ENCODE measurements at places on chromosomes 5 and 9. TPM values are rescaled to one million over a fixed set of nuclear protein-coding genes. Genes with fewer than 3 reads are reported as not detected.

Gene LRRTM2
- not detected for total RNA-seq

Gene ITGA1
- 0.79 TPM for total RNA-seq

Gene BHMT
- not detected for total RNA-seq

Gene SLC34A1
- not detected for total RNA-seq

Gene TTC33
- 7.9 TPM for total RNA-seq

Gene PDE8B
- total RNA-seq: not detected

Gene GARNL3
- 3.5 TPM for total RNA-seq

Gene UGT3A1
- not detected for total RNA-seq

Gene CTSV
- total RNA-seq: 45.5 TPM

Gene EFNA5
- 8.2 TPM for total RNA-seq

Gene PCDHAC1
- 0.07 TPM for total RNA-seq

Gene ENTPD8
- not detected for total RNA-seq

Gene N4BP3
- 3.0 TPM for total RNA-seq

Gene TAF1L
- total RNA-seq: not detected

Gene HRH2
- total RNA-seq: not detected

Gene CDX1
- not detected for total RNA-seq

Gene PRDM9
- total RNA-seq: not detected

Gene MEF2C
- total RNA-seq: 0.42 TPM

Gene ELAVL2
- 4.3 TPM for total RNA-seq

Gene GFI1B
- total RNA-seq: not detected

Gene WDR38
- not detected for total RNA-seq

Gene NIPAL4
- total RNA-seq: 14.9 TPM

Gene TSLP
- 0.85 TPM for total RNA-seq

Gene FOXD4L3
- total RNA-seq: not detected

Gene CERCAM
- total RNA-seq: 57.5 TPM

Gene GARIN3
- not detected for total RNA-seq

Gene PCSK1
- total RNA-seq: 0.37 TPM

Gene NAA35
- 16.3 TPM for total RNA-seq

Gene TAS2R1
- not detected for total RNA-seq

Data from airway epithelial cell (primary cell).